Naive thymus-derived CD8-positive, alpha-beta T cell (primary cell): ENCODE measurements at places on chromosomes 5 and 9.

DNA sequence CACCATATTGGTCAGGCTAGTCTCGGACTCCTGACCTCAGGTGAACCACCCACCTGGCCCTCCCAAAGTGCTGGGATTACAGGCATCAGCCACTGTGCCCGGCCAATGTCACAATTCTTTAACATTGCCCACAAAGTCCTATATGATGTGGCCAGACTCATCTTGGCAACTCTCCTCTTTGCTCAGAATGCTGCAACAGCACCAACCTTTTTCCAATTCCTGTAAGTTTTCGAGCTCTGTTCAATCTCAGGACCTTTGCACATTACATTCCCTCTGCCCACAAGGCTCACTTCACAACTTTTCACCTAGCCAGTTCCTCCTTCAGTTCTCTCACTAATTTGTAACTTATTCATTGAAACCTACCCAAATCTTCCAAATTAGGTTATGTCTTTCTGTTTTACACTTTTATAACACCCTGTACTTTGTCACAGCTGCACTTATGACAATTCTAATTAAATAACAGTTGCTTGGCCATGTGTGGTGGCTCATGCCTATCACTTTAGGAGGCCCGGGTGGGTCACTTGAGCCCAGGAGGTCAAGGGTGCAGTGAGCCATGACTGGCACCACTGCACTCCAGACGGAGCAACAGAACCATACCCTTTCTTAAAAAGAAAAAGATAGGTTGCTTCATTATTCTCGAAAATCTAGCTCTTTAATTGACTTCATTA is 30.9 kb upstream of the GLDC start:
- DNase-seq: no peak

DNA sequence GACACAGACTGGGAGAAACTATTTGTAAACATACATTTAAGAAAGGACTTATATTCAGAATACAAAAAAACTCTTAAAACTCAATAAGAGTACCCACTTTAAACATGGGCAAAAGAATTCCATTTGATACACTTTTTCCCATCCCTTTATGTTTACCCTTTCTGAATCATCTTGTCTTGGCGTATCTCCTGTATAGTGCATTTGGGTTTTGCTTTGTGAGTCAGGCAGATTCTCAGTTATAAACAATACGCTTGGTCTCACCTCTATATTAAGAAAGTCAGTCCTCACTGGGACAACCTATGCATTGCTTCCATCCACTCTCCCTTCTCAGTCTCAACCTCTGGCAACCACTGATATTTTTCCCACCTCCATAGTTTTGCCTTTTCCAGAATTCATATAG is 27.3 kb upstream of the ADAMTS6 start:
- no peak for DNase-seq

- no peak for DNase-seq
Observed at GRCh38 chr5:67465537-67466207, 269.1 kb upstream of the CD180 start.

DNA sequence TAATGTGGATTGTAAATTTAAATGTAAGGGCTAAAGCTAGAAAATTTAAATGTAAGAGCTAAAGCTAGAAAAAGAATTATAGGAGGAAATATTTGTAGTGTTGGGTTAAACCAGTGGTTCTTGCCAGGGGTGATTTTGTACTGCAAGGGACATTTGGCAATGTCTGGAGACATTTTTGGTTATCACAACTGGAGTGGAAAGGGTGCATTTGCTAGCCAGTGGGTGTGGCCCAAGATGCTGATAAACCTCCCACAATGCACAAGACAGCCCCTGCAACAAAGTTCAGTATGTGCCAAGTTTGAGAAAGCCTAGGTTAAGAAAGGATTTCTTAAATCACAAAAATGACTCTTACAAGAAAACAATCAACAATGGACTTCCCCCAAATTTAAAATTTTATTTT is 31.6 kb upstream of the ELL2 start:
- no peak for DNase-seq

DNA sequence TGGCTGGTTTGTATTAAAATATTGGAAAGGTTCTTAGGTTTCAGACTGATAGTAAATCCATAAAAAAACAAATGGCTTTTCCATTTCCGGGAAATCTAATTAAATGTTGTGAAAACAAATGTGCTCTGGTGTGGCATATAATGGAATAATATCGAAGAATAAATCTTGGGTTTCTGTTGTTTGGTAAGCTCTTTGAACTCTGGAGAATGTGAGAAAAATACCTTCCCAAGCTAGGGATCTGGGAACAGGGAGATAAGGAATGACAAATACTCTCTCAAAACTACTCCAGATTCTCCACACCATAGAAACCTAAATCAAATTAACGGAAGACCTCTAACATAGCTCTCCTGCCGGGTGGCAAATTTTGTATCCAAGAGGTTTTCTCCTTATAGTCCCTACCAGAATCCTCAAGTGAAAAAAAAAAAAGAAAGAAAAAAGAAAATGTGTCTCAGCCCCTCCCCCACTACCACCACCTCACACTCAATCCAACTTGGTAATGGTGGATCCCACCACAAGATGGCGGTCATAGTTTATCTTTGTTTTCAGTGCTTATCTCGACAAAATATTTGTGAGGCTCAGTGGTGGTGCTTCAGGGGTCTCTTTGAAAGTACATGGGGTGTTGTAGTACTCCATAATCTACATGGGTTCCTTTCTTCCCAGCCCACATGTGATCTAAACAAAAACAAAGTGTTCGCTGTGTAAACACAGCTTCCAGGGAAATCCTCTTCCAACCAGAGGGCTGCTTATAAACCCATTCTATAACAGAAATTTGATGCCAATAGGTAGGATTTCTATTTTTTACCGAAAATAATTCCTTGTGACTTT is 54.5 kb upstream of the FST start:
- no peak for DNase-seq

DNA sequence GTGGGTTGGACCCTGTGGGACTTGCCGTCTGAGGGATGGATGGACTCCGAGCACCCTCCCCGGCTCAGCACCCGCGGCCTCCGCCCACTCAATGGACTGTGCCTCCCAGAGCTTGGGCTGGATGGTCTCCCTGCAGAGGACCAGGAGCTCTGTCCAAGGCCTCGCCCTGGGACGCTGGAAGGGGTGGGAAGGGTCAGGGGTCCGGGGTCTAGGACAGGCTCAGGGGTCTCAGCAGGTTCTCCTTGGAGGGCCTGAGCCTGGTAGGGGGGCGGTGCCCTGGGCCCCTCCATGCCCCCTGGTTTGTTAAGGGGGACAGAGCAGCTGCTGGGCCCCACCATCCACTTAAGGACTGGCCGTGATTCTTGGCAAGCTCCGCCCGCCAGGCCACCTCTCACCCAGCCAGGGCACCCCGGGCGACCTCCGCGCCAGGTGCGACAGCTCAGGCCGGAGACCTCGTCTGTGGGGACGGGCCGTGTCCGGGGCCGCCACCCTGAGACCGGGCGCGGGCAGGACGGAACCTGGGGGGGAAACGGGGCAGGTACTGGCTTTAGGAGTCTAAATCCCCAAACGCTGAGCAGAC is 29.2 kb downstream of the EXOC3 start:
- DNase-seq: no peak
